Aorta (tissue), 5 donors: ENCODE measurements at places on chromosomes 2 and 18. TPM values are rescaled to one million over a fixed set of nuclear protein-coding genes. Genes with fewer than 3 reads are reported as not detected.

ARHGEF4 gene
- 2.7 TPM for total RNA-seq

ORMDL1 gene
- 63.4 TPM for total RNA-seq

MERTK gene
- total RNA-seq: 61.3 TPM

- no peaks in the 10 kb centered on the region for H3K4me1 ChIP-seq
- H3K4me3 ChIP-seq: no peak overlapping the region
- H3K36me3 ChIP-seq: peaks cover 4% of the 10 kb centered on the region
- H3K27ac ChIP-seq: no peak overlapping the region
Measured at GRCh38 chr2:10566018-10566417, 117.9 kb upstream of the ODC1 start.

- no peaks in the 10 kb centered on the region for H3K4me1 ChIP-seq
- no peak for DNase-seq
- no peak overlapping the region for H3K27ac ChIP-seq
- H3K36me3 ChIP-seq: no peaks in the 10 kb centered on the region
- H3K4me3 ChIP-seq: no peak overlapping the region
- peaks cover 1% of the 10 kb centered on the region for H3K27me3 ChIP-seq
Measured at GRCh38 chr18:62318228-62319180, 6.6 kb upstream of the TNFRSF11A start.

DNA sequence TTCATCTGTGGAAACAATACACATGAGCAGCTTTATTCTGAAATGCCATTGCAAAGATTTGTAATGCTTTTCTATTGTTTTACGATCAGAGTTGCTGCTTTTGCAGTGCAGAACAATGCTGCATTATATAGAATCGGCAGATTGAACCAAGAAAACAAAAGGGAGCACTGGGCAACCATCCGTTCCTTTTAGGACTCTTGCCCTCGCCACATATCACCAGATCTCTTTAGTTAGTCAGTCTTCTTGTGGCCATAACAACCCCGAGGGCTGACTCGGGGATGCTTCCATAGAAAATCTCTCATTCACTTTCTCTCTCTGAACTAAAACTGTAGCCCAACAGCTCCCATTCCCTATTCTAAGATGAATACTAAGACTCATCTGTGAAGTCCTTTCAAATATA, 340.4 kb downstream of the NRXN1 start:
- H3K4me1 ChIP-seq: no peaks in the 10 kb centered on the region
- no peaks in the 10 kb centered on the region for H3K36me3 ChIP-seq
- DNase-seq: no peak
- H3K4me3 ChIP-seq: no peak overlapping the region
- no peaks in the 10 kb centered on the region for H3K27me3 ChIP-seq

DNA sequence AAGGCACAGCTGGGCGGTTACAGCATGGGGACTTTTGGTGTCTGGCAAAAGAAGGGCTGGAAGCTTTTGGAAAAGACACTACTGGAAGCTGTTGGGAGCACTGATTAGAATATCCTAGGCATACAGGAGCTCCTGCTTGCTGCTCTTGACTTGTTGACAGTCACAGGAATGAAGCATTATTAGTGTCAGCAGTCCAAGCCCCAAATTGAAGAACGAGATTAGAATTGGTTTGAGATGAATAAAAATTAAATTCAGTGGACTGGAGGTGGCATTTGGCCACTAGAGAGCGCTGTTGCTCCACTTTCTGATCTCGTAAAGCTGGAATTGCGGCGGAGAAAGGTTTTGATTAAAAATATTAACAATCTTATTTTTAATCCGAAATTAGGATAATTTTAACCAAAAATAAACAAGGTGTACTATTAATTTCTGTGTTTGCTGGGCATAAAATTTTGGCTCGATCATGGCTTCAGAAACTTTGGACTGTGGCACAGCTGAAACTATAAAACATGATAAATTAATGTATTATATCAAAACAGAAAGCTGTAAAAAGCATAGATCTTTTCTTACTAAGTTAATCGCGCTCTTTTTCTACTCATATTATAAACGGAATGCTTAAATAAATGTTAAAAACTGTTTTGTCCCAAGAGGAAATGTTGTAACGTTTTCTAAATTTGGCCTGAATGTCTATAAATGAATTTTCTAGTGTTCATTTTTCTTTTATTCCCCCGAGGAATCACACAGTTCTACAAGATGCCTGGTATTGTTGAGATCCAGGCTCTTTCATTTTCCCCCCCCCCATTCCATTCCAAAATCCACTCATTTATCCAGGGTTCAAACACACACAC, 2.4 kb upstream of the HOXD8 start:
- H3K36me3 ChIP-seq: no peaks in the 10 kb centered on the region
- H3K27me3 ChIP-seq: no peaks in the 10 kb centered on the region
- no peaks in the 10 kb centered on the region for H3K4me1 ChIP-seq
- no peak overlapping the region for H3K27ac ChIP-seq
- H3K4me3 ChIP-seq: no peak overlapping the region

DNA sequence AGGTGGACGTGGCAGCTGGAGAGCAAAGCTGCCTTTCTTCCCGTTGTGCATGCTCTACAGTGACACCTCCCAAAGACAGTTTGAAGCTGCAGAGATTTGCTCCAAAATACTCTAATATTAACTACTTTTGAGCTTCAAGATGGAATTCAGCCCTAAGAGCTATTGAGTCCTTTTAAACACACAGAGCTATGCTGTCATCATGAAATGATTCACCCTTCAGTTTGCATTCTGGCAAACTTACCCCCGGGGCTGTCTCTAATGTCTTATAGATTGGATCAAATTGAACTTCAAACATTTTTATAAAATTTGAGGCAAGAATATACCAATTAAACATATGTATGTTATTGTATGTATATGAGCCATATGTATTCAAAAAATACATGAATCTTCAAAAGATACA, 110.7 kb upstream of the EFEMP1 start:
- H3K27ac ChIP-seq: no peak overlapping the region
- H3K36me3 ChIP-seq: no peaks in the 10 kb centered on the region
- no peak for DNase-seq

DNA sequence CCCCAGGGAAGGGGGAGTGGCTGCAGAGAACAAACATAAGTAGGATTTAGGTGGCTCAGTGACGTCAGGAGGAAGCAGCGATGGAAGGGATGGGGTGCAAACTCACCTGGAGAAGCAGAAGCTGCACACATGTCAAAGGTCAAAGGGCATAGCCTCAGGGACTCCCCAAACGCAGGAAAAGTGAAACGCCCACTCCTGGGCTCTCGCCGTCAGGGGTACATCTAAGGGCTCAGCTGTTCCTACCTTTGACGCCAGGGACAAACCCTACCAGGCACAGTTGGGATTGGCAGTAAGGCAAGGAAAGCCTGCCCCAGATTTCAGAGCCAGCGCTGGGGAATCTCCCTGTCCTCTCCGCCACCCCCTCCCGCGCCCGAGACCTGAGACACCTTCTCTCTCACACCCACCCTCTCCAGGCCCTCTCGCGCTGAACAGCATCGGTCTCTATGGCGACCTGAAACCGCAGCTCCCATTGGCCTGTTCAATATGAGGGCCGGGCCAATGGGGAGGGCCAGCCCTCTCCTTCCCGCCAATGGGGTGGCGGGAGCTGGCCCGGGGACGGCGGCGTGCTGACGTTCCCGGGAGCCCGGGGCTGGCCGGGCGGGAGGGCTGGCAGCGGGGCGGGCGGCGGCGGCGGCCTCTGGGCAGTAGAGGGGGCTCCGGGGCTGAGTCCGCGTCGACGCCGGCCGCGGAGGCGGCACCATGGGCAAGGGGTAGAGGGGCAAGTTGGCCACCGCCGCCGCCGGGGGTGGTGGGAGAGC, at the start of the genes CCDC148 and PKP4:
CCDC148 (minus strand) TSS at position 445 of the 758 bp plus-strand sequence; CDS start at position 131, 314 bp downstream.
PKP4 (plus strand) TSS at position 644 of the 758 bp plus-strand sequence. CDS start 76,233 bp downstream, outside the sequence.
- H3K4me3 ChIP-seq: peak within 1 kb of the TSS; percentile 84
- H3K27me3 ChIP-seq: no peaks in the 10 kb centered on the region
- H3K36me3 ChIP-seq: no peaks in the 10 kb centered on the region
- peak; percentile 92 for DNase-seq
- peak within 1 kb of the TSS; percentile 46 for H3K27ac ChIP-seq

GRCh38 chr2:178191004-178191508, 3.3 kb upstream of the OSBPL6 start:
- H3K27ac ChIP-seq: no peak overlapping the region
- no peak overlapping the region for H3K4me3 ChIP-seq
- DNase-seq: no peak
- no peaks in the 10 kb centered on the region for H3K4me1 ChIP-seq
- no peaks in the 10 kb centered on the region for H3K36me3 ChIP-seq

DNA sequence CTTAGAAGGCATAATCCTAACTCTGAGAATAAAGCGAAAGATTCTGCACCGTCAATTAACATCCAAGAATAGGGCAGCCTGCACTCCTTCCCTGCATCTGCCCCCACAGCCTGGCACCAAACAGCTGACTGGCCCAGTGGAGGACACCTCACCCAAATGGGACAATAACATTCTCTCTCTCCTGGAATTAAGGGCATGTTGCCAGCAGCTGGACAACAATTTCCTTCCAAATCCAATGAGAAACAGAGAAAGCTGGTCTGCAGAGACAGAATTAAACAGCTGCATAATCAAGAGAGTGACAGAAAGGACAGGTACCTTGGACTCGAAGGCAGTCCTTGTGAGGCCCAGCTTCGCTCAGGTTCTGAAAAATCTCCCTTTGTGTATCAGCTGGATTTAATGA, 15.0 kb downstream of the COX7A2L start:
- H3K27ac ChIP-seq: no peak overlapping the region
- no peaks in the 10 kb centered on the region for H3K36me3 ChIP-seq
- H3K27me3 ChIP-seq: no peaks in the 10 kb centered on the region
- no peak overlapping the region for H3K4me3 ChIP-seq
- no peaks in the 10 kb centered on the region for H3K4me1 ChIP-seq

GRCh38 chr2:70766357-70767078, 1.5 kb downstream of the ADD2 start:
- no peak overlapping the region for H3K4me3 ChIP-seq
- DNase-seq: no peak
- H3K27me3 ChIP-seq: no peaks in the 10 kb centered on the region
- no peaks in the 10 kb centered on the region for H3K4me1 ChIP-seq

GRCh38 chr2:422676-423435, 135.0 kb upstream of the ALKAL2 start:
- H3K27me3 ChIP-seq: no peaks in the 10 kb centered on the region
- no peak overlapping the region for H3K27ac ChIP-seq
- DNase-seq: no peak

GRCh38 chr2:20326163-20326780, 24.4 kb downstream of the PUM2 start:
- no peaks in the 10 kb centered on the region for H3K27me3 ChIP-seq
- no peaks in the 10 kb centered on the region for H3K36me3 ChIP-seq
- no peak for DNase-seq
- H3K4me3 ChIP-seq: no peak overlapping the region
- H3K4me1 ChIP-seq: no peaks in the 10 kb centered on the region

DNA sequence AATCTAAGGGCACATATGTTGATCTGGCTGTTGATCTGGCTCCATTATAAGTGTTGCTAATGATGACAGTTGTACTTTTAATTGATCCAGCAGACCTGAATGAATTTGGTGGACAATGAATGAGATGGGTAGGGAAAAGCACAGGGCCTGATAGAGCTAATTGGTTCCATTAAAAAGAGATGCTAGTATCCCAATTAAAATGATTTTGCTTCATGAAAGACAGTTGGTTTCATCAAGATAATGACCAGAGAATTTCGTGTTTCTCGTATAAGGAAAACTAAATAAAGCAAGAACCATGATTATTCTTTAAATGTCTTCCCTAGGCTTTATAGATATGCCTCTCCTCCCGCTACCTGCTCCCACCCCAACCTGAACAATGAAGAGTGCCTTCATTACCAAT, 108.6 kb upstream of the LRRTM1 start:
- H3K27me3 ChIP-seq: no peaks in the 10 kb centered on the region
- H3K36me3 ChIP-seq: no peaks in the 10 kb centered on the region
- H3K27ac ChIP-seq: no peak overlapping the region
- no peak for DNase-seq
- H3K4me1 ChIP-seq: no peaks in the 10 kb centered on the region

DNA sequence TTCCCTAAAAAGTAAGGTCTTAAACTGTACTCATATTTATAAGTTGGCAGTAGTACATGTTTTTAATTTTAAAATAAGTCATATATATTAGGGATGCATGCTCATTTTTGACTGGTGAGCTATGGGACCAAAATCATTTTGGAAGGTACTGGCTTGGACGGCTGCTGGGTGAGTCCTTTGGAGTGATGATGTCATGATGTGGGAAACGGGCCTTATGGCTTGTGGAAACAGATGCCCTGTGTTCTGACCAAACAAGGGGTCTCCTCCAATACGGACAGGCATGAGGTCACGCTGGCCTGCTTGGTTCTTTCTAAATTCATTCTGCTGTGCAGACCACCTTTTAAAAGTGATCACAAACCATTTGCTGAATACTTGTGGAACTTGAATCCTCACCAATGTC, 109.2 kb upstream of the MGAT5 start:
- H3K27ac ChIP-seq: no peak overlapping the region
- H3K4me1 ChIP-seq: no peaks in the 10 kb centered on the region
- H3K36me3 ChIP-seq: no peaks in the 10 kb centered on the region
- no peaks in the 10 kb centered on the region for H3K27me3 ChIP-seq
- no peak overlapping the region for H3K4me3 ChIP-seq

DNA sequence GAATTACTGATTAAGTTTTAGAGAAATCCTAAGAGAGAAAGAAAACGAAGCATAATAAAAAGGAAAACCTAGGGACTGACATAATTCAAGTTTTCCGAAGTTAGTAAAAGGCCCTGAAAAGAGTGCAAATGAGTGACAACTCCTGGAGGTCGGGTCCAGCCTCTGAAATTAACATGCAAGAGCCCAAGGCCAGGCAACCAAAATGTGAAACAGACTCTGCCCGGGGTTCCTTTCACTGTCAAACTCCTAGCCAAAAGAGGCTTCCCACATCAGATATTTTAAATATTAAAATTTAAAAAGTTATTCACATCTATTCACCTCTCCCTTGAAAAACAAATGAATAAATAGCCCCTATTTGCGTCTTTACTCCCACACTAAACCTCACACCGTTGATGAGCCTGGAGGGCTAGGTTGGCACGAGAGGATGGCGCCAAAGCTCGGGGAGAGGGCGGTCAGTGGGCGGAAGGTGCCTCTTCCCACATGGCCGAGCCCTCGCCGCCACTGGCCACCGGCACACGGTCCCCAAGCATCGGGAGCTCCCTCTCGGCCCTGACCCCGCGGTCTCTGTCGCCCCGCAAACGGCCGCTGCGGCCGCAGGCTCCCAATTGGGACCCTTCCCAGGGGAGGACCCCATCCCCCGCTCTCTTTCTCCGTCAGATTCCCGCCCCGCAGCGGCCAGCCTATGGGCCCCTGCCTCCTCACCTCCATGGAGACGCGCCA, 630 bp downstream of the PPM1G start:
- no peak for DNase-seq
- H3K27me3 ChIP-seq: no peaks in the 10 kb centered on the region
- H3K27ac ChIP-seq: no peak overlapping the region
- H3K4me3 ChIP-seq: peak overlapping the region; percentile 86
- H3K4me1 ChIP-seq: peaks cover 3% of the 10 kb centered on the region
